NCI-H446 treated with DMSO at 0.1 percent for 48 hours (cell line): ENCODE measurements at places on chromosomes 1 and 21.

DNA sequence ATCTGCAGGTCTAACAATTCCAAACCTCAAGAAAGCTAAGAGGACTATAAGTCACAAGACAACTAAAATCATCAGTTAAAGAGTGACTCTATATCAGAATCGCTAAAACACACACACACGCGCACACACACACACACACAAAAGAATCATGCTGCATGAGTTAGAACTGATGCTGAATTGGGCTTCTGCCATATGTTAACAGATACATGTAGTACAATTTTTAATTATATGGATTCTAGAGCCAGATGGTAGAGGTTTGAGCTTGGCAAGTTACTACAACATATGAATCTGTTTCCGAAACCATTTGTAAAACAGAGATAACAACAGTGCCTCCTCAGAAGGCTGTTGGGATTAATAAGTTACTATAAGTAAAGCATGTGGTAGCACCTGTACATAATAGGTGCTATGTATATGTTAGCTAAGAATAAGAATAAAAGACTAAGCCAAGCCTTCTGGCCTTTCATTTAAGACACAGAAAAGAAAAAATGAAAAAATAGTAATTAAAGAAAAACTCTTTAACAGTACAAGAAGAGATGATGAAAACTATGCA lies 17.9 kb downstream of the EPRS1 start:
- DNase-seq = peak; percentile 76

- DNase-seq = no peak
Measured at GRCh38 chr1:160108888-160109662, 6.5 kb upstream of the ATP1A2 start.

GRCh38 chr1:236320671-236321070 lies 38.9 kb upstream of the ERO1B start:
- no peak for DNase-seq

DNA sequence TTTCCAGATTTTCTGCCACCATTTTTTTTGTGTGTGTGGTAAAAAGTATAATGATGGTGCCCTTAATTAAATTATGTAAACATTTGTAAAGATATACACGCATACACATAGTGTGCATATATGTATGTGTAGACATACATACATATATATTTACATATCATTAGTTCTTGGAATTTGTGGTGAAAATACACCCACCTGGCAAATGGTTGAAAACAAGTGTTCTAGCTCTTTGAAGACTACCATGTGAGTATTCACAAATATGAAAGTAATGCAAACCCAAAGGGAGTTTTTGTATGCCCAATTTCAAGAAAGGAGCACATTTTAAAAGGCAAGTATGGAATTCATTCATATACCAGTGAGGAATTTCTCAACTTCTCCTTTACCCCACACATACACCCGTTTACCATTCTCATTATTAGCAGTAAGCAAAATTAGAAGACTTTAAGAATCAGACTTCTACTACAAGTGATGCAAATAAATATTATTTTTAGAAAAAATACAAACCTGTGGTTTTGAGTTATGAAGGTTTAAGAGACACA lies 8.0 kb downstream of the RABGAP1L start:
- no peak for DNase-seq

DNA sequence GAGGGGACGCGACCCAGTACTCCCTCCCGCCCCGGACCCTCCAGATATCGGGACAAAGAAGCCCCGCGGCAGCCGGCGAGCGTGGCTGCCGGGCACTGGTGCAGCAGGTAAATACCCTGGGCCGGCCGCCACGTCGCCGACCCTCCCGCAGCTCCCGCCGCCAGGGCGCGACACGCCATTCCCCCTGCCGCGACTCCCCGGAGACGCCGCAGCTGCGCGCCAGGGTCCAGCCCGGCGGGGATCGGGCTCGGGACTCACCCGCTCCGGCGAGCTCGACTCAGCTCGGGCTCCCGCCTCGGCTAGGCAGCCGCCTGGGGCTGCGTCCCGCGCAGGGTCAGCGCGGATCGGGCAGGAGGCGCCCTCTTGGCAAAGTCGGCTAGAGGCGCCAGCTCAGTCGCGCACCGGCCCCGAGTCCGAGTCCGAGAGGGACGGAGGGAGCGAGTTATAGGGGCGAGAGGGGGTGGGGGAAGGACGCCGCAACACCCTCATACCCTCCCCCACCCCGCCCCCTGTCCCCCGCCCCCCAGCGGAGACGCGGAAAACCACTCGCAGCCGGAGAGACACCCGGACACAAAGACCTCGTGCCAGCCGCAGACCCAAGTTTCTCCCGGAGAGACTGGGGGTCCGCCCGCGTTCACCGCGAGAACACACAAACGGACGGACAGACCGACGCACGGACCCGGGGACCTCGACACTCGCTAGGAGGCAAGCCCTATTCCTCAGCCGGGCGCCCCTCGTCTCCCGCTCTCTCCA lies 985 bp downstream of the SYT6 start:
- no peak for DNase-seq

DNA sequence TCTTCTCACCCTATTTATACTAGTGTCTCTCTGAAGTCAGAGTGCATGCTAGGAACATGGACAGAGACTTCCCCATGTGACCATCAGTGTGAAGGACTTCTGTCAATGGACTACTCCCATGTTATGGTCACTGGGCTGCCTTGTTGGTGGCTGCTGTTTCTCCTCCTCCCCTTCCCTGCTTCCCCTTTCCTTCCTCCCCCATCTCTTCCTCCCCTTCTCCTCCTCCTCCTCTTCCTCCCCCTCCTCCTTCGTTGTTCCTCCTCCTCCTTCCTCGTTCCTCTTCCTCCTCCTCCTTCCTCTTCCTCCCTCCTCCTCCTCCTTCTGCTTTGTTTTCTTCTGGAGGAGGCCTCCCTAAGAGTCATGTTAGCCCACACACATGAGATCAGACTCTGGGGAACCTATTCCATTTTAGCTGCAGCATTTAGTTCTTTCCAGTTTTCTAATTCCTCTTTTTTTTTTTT lies 35.8 kb downstream of the IER5 start:
- DNase-seq = no peak

GRCh38 chr1:176022574-176022973 lies 184.5 kb downstream of the COP1 start:
- DNase-seq = no peak

DNA sequence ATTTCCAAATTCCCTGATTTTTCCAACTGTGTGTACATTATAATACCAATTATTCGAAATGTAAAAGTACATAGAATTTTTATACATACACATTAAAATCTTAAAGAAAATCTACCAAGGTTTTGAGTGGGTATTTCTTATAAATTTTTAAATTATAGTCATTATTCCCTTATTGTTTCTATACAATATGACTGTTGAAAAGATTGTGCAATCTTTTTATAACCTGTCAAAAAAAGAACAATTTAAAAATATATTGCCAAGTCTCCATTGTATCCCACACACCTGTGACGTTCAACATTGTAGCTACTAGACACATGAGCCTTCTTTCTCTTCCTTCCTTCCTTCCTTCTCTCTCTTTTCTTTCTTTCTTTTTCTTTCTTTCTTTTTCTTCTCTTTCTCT lies 473.2 kb upstream of the CHRM3 start:
- DNase-seq = no peak

- DNase-seq = no peak
Measured at GRCh38 chr1:214461305-214461704, 90.1 kb downstream of the PTPN14 start.

- DNase-seq = peak; percentile 44
Measured at GRCh38 chr1:106879538-106879937, 176.9 kb upstream of the PRMT6 start.

DNA sequence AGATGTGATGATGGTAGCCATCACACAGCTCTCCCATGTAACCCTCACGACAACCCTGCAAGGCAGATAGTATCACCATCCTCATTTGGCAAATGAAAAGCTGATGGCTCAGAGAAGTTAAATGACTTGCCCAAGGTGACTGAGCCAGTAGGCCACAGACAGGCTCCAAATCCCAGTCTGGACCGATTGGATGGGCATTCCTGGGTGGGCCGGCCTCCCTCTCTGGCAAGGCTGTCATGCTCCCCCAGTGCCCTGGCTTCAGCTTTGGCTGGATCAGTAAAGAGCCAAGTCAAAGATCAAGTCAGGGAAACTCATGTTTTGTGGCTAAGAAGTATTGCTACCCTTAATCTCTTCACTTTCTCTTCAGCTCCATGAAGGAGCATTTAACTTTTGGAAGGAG lies 41.2 kb downstream of the CDCP2 start:
- no peak for DNase-seq

GRCh38 chr21:41779659-41780058 lies 12.8 kb upstream of the RIPK4 start:
- DNase-seq = no peak

- DNase-seq = peak; percentile 47
Measured at GRCh38 chr1:156726549-156727226, 1.6 kb upstream of the METTL25B start.

- no peak for DNase-seq
Measured at GRCh38 chr1:90394247-90394646, 322.9 kb downstream of the BARHL2 start.

DNA sequence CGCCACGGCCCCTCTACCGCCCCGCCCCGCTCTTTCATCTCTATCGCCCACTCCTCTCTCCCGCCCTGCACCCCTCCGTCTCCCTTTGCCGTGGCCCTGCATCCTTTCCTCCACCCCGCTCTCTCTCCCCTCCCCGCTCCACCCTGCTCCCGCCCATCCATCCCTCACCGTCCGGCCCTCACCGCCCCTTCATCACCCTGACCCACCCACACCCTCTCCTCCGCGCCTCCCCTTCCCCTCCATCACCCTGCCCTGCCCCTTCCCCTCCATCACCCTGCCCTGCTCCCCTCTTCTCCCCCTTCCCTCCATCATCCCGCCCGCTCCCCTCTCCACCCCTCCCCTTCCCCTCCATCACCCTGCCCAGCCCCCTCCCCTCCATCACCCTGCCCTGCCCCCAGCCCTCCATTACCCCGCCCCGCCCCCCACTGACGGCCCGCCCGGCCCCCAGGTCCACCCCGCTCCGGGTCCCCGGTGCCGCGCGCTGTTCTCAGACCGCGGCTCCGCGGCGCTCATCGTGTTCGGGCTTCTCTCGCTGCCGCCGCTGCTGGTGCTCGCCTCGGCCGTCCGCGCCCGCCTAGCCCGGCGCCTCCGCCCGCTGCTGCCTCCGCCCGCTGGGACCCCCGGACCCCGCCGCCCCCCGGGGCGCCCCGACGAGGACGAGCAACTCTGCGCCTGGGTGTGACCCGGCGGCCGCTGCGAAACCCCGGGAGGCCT lies 6.2 kb upstream of the ANKRD65 start:
- no peak for DNase-seq

GRCh38 chr1:118136187-118136941 lies 48.7 kb downstream of the SPAG17 start:
- DNase-seq = no peak

DNA sequence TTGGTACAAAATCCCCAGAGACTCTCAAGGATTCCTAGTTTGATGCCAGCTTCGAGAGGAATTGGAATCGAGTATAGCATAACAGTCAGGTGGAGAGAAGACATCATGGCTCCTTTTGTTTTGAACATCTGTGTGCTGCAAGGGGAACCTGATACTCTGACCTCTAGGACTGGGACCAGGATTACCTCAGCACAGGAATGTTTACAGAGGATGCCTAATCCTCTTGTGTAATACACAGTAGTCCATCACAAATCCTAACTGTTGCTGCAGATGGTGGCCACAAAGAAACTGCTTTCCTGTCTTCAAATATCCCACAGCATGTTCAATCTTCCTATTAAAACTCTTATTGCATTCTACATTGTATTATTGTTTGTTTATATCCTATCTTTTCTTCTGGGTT lies 111.8 kb upstream of the PRMT6 start:
- no peak for DNase-seq

GRCh38 chr1:50610563-50610962 lies 187.3 kb upstream of the DMRTA2 start:
- DNase-seq = no peak

- peak; percentile 64 for DNase-seq
Measured at GRCh38 chr1:21368515-21369289, 71.2 kb upstream of the NBPF3 start.

GRCh38 chr1:116326486-116326885 lies 46.6 kb upstream of the ATP1A1 start:
- DNase-seq = no peak

GRCh38 chr1:177106196-177106595 lies 58.3 kb downstream of the ASTN1 start:
- no peak for DNase-seq

DNA sequence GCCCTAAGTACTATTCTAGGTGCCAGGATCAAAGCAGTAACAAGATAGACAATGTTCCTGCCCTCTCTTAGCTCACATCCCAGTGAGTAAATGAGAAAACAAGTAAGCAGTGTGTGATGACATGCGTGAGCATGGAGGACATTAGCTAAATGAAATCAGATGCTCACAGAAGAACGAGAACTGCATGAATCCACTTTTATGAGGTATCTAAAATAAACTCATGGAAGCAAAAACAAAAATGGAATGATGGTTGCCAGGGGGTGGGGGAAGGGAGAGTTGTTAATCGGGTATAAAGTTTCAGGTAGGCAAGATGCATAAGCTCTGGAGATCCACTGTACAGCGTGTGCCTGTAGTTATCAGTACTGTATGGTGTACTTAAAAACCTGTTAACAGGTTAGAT lies 195.1 kb downstream of the HHAT start:
- DNase-seq = no peak

DNA sequence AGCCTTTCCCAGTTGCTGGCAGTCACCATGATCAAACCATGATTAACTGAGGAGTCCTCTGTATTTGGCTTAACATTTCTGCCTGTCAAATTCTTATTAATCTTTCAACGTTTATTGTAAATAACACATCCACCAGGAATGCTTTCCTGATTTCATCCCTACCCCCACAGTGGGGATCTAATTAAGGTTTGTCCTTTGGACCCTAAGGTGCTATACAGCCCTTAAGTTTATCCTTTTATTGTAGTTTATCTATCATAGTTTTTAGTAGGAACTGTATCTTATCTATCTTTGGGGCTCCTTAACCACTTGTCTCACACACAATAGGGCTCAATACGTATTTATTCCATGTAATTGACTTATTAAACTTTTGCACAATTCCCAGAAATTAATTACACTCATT lies 61.0 kb downstream of the SPATA46 start:
- no peak for DNase-seq

- no peak for DNase-seq
Measured at GRCh38 chr1:183958958-183959357, 78.6 kb downstream of the COLGALT2 start.
